G401 (cell line): ENCODE measurements at places on chromosomes 11 and 22. TPM values are rescaled to one million over a fixed set of nuclear protein-coding genes. Genes with fewer than 3 reads are reported as not detected.

GRCh38 chr11:126383339-126384335 is 28.2 kb downstream of the ST3GAL4 start:
- DNase-seq, result no peak

DNA sequence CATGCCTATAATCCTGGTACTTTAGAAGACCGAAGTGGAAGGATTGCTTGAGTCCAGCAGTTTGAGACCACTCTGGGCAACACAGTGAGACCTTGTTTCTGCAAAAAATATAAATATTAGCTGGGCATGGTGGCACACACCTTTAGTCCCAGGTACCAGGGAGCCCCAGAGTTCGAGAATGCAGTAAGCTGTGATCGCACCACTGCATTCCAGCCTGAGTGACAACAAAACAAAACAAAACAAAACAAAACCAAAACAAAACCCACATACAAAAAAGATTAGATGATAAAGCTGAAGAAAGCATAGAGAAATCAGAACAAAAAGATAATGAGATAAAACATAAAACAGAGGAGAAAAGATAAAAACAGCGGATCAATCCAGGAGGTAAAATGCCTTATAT is 62.1 kb downstream of the TCF20 start:
- no peak for DNase-seq

DNA sequence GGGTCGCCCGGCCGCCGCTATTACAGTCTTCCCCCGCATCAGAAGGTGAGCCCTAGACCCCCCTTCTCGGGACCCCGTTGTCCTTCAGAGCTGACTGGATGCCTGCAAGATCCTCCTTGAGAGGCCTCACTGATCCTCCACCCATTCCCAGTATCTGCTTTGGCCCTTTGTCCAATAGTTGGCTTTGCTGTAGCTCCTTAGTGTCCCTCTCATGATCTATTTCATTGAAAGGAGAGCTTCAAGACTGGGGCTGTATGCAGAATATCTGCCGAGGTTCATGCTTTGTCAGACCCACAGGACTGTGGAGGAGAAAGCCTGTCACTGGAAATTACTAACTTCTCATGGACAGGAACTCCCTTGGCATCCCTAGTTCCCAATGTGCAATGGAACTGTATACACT is 499 bp downstream of the DLAT start:
- peak; percentile 29 for DNase-seq

- no peak for DNase-seq
Observed at GRCh38 chr22:32874976-32875375, 73.5 kb downstream of the TIMP3 start.

DNA sequence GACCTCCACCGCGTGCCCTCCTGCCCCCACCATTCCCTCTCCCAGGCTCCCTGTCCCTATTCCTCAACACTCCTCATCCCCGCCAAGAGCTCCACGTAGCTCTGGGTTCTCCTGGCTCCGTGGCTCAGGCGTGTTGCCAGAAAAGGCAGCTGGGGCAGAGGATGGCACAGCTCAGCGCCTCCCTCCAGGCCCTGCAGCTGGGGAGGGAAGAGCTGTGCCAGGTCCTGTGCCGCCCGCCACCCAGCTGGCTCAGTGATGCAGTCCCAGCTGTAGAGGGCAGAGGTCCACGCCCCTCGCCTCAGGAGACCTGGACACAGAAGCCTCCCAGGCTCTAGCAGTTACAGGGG is 4.2 kb downstream of the ARHGAP1 start:
- no peak for DNase-seq

DNA sequence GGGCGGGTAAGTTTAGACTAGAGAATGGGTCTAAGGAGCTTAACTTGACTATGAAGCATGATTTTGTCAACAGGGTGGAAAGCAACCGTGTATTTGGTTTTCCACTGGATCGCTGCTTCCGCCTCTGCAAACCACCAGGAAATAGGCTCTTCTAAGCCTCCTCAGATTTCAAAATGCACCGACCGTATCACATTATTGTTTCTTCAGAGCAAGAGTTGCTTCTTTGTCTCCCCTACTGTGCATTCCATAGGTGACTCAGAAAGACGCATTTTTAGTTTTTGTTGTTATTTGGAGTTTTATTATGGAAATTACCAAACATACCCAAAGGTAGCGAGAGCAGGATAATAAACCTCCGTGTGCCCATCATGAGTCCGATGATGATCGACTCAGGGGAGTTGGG is 64.3 kb upstream of the RASD2 start:
- DNase-seq, result no peak

DNA sequence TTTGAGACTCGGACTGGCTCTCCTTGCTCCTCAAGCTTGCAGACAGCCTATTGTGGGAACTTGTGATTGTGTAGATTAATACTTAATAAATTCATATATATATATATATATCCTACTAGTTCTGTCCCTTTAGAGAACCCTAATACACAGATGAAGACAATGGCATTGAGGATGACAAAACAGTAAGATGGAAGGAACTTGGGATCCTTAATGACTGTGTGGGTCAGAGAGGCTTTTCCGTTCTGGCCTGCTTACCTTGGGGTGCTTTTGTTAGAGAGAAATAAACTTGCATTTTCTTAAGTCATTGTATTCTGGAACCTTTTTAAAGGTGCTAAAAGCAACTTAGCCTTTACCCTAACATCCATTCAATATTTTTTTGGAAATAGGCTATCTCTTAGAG is 49.6 kb upstream of the RRAS2 start:
- no peak for DNase-seq

DNA sequence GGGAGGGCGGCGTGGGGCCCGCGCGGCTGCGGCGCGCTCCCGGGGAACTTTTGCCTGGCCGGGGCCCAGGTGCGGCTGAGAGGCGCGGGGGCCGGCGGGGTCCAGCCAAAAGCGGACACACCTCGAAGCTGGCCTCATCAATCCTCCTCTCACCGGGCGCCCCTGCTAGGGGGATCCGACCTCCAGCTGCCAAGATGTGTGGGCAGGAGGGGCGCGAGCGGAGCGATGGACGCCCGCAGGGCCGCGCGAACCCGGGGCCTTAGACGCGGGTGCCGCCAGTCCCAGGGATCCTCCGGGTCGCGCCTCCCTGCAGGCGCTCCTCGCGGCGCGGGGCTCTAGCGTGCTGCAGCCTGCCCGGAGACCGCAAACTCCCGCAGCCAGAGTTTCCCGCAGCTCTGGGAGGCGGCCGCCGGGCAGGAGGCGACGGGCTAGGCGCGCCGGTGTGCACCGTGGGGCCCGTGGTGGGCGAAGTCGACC is 785 bp downstream of the IGSF9B start:
- no peak for DNase-seq

DNA sequence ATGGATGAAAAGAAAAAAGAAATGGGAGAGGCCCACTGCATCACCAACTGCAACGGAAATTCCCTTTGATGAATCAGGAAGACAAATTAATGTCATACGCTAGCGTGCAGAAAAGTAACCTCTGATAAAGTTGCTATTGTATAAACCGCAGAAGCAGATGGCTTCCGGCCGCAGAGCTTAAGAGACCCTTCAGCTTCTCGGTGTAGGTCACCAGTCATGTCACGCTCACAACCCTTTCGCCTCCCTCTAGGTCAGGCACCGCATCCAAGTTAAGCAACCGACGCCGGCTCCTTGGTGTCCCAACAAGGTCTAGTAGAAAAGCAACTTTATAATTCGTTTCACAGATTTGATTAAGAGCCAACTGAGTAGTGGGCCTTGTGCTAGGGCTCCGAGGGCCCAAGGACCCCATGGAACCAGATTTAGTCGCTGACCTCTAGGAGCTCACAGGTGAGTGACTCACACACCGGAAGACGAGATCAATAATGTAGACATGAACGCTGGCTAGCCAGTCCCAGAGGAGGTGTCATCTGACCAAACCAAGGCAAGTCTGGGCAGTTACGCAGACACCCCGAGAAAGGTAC is 1.2 kb upstream of the ZFP91 start:
- DNase-seq, result no peak

Gene SCN4B
- total RNA-seq, result not detected in 2 replicates

Gene RRP7A
- 63.6 and 73.1 TPM in 2 replicates for total RNA-seq

Gene SVIP
- 1.4 and 4.0 TPM in 2 replicates for total RNA-seq

Gene SCGB1A1
- not detected in 2 replicates for total RNA-seq

Gene DSCAML1
- total RNA-seq, result not detected in 2 replicates
